ENCODE measurements at places on chromosomes 6 and 20.

- no peak overlapping the region for H3K4me3 ChIP-seq
- peaks cover 42% of the 10 kb centered on the region for H3K27me3 ChIP-seq
- DNase-seq = peak; percentile 87
- no peak overlapping the region for H3K27ac ChIP-seq
Observed at GRCh38 chr20:63086421-63087235, 79.9 kb upstream of the BHLHE23 start.

- H3K27ac ChIP-seq = no peak overlapping the region
- H3K4me1 ChIP-seq = peaks cover 53% of the 10 kb centered on the region
- H3K27me3 ChIP-seq = no peaks in the 10 kb centered on the region
- H3K4me3 ChIP-seq = no peak overlapping the region
- DNase-seq = no peak
- H3K36me3 ChIP-seq = no peaks in the 10 kb centered on the region
Observed at GRCh38 chr20:63230800-63231268, 4.9 kb upstream of the BIRC7 start.

DNA sequence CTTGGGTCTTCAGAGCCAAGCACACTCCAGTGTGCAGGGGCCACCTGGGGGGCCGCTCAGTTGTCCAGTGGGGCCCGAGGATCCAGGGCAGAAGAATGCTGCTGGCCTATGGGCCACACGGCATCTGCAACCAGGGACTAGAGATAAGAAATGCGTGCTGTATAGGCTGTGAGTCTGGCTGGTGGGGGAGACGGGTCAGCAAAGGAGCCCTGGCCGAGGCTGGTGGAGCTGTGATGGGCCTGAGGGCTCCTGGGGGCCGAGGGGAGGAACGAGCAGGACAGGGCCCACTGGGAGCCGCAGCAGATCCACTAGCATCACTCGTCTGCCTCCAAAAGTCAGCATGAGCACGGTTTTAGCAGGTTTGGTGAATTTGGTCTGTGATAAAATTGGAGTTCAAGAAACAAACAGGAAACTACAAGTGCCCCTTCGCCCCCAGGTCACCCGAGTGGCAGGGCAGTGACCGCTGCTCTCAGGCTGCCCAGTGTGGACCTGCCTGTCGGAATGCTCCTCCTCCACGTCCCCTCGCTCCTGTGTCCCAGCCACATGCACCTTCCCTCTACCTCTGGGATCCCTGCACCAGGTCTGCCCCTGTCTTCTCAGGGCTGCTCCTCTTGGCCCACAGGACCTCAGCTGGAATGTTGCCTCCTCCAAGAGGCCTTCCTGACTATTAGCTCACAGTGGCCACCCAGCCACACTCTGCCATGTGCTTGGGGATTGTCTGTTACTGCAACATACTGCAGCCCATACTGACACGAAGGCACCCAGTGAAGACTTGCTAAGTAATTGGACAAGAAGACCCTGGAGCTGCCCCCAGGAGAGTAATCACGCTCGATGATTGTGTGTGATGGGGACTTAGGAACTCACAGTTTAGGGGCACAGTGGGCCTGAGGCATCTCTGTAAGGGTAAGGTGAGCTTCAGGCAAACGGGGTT is 10.9 kb downstream of the ACSS1 start:
- H3K27me3 ChIP-seq = peaks cover 10% of the 10 kb centered on the region
- peak; percentile 79 for DNase-seq
- peaks cover 5% of the 10 kb centered on the region for H3K4me1 ChIP-seq
- no peak overlapping the region for H3K27ac ChIP-seq
- no peak overlapping the region for H3K4me3 ChIP-seq

GRCh38 chr6:49787176-49787575 is at the start of gene PGK2:
Gene PGK2, minus strand, starts transcription at chr6:49787285. Its CDS starts 98 bp downstream, at chr6:49787187.
- H3K36me3 ChIP-seq = no peaks in the 10 kb centered on the region
- no peak within 1 kb of the TSS for H3K27ac ChIP-seq

DNA sequence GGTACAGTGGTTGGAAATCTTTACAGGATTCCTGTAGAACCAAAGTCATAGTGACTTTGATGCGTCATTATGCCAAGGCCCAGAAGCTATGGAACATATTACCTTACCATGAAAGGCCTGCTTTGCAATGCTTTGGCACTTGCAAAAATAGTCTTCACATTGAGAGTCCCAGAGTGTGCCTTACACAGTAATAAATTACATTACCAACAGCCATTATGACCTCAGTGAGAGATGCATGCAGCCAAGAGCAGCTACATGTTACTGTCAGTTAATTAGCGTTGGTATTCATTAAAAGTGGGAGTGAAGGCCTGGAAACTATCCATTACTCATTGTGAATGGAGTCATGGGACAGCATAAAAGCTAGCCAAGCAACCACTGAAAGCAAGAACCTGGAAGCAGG is 39.2 kb upstream of the HDDC2 start:
- DNase-seq = no peak
- H3K4me3 ChIP-seq = no peak overlapping the region
- H3K4me1 ChIP-seq = peaks cover 13% of the 10 kb centered on the region
- H3K27ac ChIP-seq = no peak overlapping the region
- no peaks in the 10 kb centered on the region for H3K27me3 ChIP-seq

DNA sequence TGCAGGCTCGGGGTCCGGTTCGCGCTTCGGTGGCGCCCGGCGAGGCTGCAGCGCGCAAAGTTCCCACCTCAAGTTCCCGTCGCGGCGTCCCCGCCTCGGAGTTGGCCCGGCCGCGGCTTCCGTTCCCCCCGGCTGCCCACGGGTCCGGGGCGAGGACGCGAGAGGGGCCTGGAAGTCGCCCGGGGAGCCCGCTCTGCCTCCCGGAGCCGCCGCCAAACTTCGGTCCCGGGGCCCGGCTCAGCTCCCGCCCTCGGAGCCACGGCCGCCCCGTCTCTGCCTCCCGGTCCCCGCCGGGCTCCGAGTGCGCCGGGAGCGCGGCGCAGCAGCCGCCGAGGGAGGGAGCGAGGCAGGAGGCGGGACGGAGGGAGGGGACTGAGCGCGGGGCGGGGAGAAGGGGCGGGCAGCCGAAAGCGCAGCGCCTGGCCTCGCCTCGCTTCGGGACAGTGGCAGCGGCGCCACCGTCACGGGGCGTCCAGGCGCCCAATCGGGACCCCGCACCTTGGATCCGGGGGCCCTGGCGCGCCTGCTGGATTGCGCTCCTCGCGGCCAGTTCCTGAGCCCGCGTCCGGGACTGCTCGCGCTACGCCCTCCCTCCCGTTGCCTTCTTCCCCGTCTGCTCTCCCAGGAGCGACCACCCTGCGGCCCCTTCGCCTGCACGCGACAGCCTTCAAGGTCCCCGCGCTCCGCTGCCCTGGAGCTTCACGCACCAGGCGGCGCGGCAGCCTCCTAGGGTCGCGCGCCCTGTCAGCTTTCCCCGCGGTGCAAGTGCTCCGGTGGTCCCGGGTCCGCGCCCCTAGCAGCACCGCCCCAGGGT is at the start of gene KCNG1:
Gene KCNG1 (minus strand): TSS at position 305 of the 814 bp plus-strand sequence. CDS start 12,769 bp downstream, outside the sequence.
- H3K36me3 ChIP-seq = no peaks in the 10 kb centered on the region
- H3K4me3 ChIP-seq = peak within 1 kb of the TSS; percentile 69
- peaks cover 16% of the 10 kb centered on the region for H3K4me1 ChIP-seq
- no peak within 1 kb of the TSS for H3K27ac ChIP-seq
